ENCODE measurements at places on chromosomes 12 and 14.

DNA sequence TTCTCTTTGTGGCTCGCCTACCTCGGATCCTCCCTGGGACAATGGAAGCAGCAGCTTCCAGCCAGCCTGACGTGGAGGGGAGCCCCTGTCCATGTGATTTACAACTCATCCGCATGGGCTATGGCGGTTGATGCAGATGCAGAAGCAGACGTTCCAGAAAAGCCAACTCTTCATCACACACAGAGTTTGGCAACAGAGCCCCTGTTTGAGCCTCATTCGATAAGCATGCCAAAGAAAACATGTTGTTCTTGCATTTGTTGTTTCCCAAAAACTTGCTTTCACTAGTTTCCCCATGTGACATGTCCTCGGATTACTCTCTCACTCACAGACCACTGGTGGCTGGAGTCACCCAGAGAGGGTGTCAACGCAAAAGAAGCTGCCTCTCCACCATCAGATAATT is 16.4 kb upstream of the TC2N start:
- no peak for DNase-seq

GRCh38 chr14:81684696-81685095 is 151.0 kb upstream of the SEL1L start:
- no peak for DNase-seq

- DNase-seq: no peak
These were observed 224.3 kb downstream of the NEDD1 start for GRCh38 chr12:97131220-97131981.

GRCh38 chr12:14694970-14695369 is 1.4 kb downstream of the GUCY2C start:
- DNase-seq: peak; percentile 14

DNA sequence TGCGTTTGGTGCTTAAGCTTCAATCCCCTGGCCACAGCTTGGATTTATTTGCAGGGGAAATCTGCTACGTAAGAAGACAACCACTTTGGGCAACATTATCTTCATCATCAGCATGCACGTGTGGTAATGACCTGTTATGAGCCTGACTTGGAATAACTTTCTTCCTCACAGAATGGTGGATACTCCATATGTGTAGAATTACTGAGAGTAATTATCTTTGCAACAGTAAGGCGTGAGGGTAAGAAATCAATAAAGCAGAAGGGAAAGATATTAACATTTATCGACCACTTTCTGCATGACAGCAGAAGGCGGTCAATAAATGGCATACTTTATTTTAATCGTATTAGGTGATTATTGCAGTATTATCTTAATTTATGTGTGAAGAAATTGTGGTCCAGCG is 152.7 kb downstream of the RGS6 start:
- DNase-seq: no peak

DNA sequence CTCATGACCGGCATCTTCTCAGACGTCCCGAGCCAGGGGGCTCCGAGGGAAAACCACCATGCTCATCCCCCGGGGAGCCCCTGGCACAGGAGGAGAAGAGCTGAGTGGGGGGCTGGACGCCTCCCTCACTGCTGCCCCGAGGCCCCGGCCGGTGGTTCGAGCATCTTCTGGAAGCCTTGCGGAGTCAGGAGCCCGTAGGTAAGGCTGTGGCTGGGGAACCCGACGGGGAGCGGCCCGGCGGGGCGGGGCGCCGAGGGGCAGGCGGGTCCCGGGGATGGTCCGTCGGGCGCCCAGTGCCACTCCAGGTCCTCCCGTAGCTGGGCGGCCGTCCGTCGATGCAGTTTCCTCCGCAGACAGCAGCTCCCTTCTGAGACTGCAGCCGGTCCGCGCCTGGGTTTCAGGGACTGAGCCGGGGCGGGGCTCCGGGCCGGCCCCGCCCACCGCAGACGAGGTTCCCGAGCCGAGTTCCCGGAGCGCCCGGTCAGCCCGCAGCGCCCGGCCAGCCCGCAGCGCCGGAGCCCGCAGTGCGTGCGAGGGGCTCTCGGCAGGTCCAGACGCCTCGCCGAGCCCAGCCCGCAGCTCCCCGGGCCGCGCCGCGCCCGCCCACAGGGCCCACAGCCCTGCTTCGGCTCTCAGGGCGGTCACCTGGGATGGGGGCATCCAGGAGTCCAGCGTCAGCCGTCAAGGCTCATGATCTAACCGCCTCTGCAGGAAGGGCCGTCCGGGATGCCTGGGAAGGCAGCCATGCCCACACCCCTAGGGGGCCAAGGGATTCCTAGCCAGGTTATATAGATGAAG is at the start of gene PGF:
TSS of gene PGF (minus strand) at position 369 of the 798 bp plus-strand sequence. CDS start at position 14, 355 bp downstream.
- DNase-seq: peak; percentile 44

DNA sequence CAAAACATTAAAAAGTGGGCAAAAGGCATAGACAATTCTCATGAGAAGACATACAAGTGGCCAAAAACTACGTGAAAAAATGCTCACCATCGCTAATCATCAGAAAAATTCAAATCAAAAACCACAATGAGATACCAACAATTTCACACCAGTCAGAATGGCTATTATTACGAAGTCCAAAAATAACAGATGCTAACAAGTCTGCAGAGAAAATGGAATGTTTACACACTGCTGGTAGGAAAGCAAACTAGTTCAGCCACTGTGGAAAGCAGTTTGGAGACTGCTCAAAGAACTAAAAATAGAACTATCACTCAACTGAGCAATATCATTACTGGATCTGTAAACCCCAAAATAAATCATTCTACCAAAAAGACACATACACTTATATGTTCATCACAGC is 76.2 kb downstream of the PRKD1 start:
- DNase-seq: no peak

DNA sequence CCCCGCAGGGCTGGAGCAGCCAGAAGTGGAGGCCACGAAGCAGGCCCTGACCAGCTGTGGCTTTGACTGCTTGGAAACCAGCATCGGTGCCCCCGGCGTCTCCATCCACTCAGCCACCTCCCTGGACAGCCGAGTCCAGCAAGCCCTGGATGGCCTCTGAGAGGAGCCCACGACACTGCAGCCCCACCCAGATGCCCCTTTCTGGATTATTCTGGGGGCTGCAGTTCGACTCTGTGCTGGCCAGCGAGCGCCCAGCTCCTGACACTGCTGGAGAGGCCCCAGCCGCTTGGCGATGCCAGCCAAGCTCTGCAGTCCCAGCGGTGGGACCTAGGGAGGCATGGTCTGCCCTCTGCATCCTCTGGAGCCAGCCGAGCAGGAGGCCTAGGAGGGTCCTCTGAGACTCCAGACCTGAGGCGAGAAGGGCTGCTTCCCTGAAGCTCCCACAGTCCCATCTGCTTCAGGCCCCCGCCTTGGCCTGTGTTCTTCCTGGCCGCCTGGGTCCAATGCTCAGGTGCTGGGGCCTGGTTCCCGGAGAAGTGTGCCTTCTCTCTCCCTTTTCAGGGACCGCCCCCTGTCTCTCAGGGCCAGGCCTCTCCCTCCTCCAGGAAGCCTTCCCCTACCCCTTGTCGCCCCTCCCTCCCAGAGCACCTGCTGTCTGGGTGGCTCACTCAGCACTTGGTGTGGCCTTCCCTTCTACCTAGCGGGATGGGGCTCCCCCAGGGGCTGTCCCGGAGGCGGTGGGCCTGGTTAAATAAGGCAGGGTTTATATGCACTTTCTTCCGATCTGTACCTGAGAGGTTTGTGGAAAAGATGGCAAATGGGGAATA is 23.0 kb downstream of the MVK start:
- no peak for DNase-seq

DNA sequence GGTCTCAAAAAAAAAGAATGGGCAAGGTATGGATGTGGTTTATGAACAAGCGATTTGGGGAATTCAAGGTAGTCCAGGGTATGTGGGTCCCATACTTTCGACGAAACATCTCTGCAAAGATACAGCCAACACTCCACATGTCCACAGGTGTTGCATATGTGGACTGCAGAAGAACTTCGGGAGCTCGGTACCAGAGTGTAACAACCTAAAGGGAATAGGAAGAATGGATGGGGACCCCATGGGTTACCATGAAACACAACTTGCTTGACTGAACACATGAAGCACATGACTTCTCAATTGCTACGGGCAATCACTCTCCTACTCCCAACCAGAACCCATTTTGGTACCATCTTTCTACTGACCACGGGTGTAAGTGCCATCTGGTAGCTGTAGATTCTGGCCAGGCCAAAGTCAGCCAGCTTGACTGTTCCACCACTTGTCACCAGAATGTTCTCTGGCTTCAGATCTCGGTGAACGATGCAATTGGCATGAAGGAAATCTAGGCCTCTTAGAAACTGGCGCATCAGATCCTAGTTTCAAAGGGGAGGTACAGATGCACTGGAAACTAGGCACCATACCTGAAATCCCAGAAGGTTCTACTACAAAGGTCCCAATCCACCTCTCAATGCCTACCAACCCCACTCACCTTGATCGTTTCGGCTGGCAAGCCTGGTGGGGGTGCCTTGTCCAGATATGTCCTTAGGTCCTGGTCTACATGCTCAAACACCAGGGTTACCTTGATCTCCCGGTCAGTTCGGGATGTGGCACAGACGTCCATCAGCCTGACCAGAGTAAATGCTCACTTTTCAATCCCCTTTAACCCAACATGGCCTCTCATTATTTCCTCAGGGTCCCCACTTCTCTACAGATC is 1.3 kb downstream of the CDK4 start:
- no peak for DNase-seq

DNA sequence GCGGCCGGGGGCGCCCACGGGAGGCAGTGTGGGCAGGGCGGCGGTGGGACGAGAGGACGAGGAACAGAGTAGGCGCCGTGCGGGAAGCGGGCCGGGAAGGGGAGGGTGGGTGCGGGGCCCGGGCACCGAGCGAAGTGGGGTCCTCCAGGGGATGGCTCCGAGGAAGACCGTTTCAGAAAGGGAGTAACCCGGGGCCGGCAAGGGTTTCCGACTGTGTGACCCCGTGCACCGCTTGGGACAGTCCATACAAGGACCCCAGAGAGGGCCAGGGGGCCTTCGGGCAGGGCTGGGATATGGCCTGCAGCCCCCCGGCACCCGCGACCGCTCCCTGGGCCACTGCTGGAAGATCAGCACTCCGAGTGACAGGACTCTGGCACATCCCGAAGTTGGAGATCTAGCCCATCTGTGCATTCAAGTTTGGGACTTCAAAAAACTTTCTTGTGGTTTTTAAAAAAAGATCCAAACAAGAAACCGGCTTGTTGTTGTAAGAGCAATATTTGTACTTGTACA is 448 bp downstream of the TSPAN9 start:
- peak; percentile 12 for DNase-seq

DNA sequence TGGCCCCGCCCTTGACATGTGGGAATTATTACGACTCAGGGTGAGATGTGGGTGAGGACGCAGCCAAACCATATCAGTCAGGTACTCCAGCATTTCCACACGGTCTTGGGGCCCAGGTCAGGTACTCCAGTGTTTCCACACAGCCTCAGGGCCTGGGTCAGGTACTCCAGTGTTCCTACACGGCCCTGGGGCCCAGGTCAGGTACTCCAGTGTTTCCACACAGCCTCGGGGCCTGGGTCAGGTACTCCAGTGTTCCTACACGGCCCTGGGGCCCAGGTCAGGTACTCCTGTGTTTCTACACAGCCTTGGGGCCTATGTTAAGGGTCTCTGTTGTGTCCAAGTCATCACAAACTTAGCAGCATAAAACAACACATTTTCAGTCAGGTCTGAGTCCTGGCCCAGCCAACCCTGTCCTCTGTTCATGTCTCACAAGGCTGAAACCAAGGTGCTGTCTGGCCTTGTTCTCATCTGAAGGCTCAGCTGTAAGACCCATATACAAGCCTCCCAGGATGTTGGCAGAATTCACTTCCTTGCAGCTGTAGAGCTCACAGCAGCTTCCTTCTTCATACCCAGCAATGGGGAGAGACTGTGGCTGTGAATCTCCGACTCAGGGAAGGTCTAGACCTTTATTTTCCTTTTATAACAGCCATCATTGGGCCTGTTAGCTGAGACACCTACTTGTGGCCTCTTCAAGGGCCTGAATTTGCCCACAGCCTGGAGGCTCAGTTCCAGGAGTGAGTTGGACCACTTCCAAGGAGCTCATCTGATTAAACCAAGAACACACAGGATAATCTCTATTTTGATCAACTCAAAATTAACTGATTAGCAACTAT is 107.6 kb upstream of the SFSWAP start:
- DNase-seq: peak; percentile 32

DNA sequence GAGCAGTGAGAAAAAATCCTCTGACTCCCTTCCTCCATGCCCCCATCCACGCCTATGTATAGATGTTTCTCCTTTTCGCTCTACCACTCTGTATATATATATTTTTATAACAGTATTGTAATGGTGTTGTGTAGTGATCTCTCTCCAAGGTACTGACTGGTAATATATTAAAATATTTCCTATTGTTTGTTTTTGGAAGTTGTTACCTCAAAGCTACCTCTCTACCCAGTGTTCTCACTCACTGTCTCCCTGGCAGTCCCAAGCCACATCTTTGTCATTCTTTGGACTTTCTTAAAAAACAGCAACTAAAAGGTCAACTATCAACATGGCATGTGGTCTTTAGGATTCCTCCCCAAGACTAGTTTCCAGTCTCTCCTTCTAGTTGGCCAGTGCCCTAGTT is 15.7 kb upstream of the RMST start:
- DNase-seq: no peak

GRCh38 chr12:39723831-39724230 is 104.2 kb upstream of the ABCD2 start:
- peak; percentile 7 for DNase-seq

DNA sequence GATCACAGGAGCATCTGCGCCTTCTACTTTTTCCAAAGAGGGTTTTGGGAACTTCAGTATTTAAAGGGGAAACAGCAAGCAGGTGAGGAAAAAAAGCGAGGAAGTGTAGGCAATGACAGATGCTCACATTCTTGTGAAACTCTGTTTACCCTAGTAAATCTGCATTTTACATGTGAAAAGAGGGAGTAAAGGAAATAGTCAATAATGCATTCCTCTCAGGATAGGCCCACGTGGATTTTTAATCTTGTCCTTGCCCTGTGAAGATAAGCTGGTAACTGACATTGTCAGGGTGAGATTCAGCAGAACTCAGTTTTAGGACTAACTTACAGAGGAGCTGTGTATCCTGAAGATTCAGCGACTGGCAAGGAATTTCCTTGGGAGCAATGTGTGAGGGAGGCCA is 1119.2 kb upstream of the TMEM132C start:
- DNase-seq: no peak

GRCh38 chr14:52954346-52955214 is 3.7 kb upstream of the FERMT2 start:
- no peak for DNase-seq

- DNase-seq: peak; percentile 31
These were observed 130.8 kb downstream of the CAPZA3 start for GRCh38 chr12:18868717-18869116.

GRCh38 chr14:99192028-99192621 is 79.9 kb downstream of the BCL11B start:
- DNase-seq: no peak

GRCh38 chr12:107394693-107395092 is 290.9 kb upstream of the PWP1 start:
- no peak for DNase-seq

- no peak for DNase-seq
These were observed 38.7 kb upstream of the MTERF2 start for GRCh38 chr12:107025671-107026070.

GRCh38 chr12:129005416-129005815 is 152.1 kb downstream of the GLT1D1 start:
- DNase-seq: no peak

GRCh38 chr12:131941116-131941986 is 8.4 kb upstream of the EP400 start:
- no peak for DNase-seq
